Activated CD4-positive, CD25-positive, alpha-beta regulatory T cell treated with anti-CD3 and anti-CD28 coated beads, Interleukin-2, amount 50 U/mL, for 24 hours (primary cell): ENCODE measurements at places on chromosomes 12 and 14.

GRCh38 chr12:111556676-111557075, 42.4 kb downstream of the ATXN2 start:
- no peak for ATAC-seq

- no peak for ATAC-seq
These were observed 24.5 kb downstream of the WDR20 start for GRCh38 chr14:102164241-102164641.

DNA sequence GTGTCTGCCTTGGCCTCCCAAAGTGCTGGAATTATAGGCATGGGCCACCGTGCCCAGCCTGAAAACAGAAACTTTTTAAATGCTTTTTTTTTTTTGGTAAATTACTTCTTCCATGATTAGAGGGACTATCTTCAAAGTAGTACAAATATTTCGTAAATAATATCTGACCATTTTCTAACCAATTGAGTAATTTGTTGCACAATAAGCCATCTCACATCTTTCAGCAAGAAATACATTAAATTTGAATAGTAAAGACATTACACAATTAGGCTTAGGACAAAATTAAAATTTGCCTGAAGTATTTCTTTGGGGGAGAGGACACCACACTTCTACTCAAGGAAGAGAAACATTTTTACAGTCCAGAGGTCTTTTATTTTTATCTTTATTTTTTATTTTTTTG, 84.7 kb upstream of the STRN3 start:
- ATAC-seq = no peak

- ATAC-seq = no peak
These were observed 48.5 kb upstream of the NUAK1 start for GRCh38 chr12:106187155-106187789.
